Kidney capillary endothelial cell (primary cell): ENCODE measurements at places on chromosomes 11 and 22.
A peak's percentile ranks its signal among the peaks of the same experiment; 100 is the strongest.

DNA sequence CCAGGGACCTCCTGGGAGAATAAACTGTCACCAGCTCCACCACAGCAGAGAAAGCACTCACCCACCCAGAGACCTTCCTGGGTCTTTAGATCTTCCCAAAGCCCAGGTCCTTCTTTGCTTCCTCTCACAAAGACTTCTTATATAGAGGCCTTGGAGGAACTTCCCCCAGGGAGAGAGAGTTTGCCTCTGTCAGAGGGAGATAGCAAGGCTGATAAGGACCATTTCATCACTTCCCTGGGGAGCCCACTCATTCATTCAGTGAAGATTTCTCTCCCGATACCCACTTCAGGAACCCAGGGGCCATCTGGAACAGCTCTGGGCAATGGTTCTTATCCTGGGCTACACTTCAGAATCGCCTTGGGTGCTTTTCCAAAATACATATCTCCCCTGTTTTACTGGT is at the start of gene PRG2:
Gene PRG2 (minus strand): TSS at position 116 of the 400 bp plus-strand sequence. CDS start 706 bp downstream, outside the sequence.
- no peak for DNase-seq

GRCh38 chr22:19640306-19640705 is 74.0 kb upstream of the SEPTIN5 start:
- no peak for DNase-seq

- no peak for DNase-seq
Measured at GRCh38 chr11:111000400-111001080, 245.0 kb upstream of the POU2AF2 start.

GRCh38 chr11:87007963-87008362 is 29.8 kb upstream of the TMEM135 start:
- DNase-seq = no peak

GRCh38 chr11:119538753-119539152 is 115.8 kb upstream of the THY1 start:
- DNase-seq = no peak

GRCh38 chr22:50266994-50267393 is 3.2 kb downstream of the MAPK11 start:
- no peak for DNase-seq

- peak; percentile 1 for DNase-seq
Measured at GRCh38 chr11:70751142-70751734, 352.9 kb downstream of the CTTN start.
